ENCODE measurements at places on chromosomes 4 and X. TPM values are rescaled to one million over a fixed set of nuclear protein-coding genes. Genes with fewer than 3 reads are reported as not detected.

Gene ARHGAP24
- total RNA-seq, result not detected

Gene UXT
- total RNA-seq, result 205 TPM

Gene RTL5
- total RNA-seq, result 0.74 TPM

Gene PPP1R2C
- total RNA-seq, result 0.38 TPM

Gene NUDT10
- 2.1 TPM for total RNA-seq

Gene NDP
- not detected for total RNA-seq

Gene SASH3
- 166 TPM for total RNA-seq

Gene DNAAF6
- total RNA-seq, result not detected

Gene AKAP14
- total RNA-seq, result not detected

Gene SSX1
- not detected for total RNA-seq
